Activated CD8-positive, alpha-beta memory T cell treated with anti-CD3 and anti-CD28 coated beads, Interleukin-2, amount 10 ng/mL, durations not matched to agents 7 days and 5 days (primary cell): ENCODE measurements at places on chromosomes 5 and 9. TPM values are rescaled to one million over a fixed set of nuclear protein-coding genes. Genes with fewer than 3 reads are reported as not detected.

GRCh38 chr5:103708601-103709000, 146.0 kb upstream of the NUDT12 start:
- no peak overlapping the region for H3K27ac ChIP-seq
- H3K4me3 ChIP-seq, result no peak overlapping the region

- H3K4me1 ChIP-seq, result no peaks in the 10 kb centered on the region
- no peak for DNase-seq
- H3K27ac ChIP-seq, result no peak overlapping the region
- H3K36me3 ChIP-seq, result no peaks in the 10 kb centered on the region
Observed at GRCh38 chr5:139810341-139811273, 15.0 kb downstream of the PSD2 start.

GRCh38 chr5:117255211-117256027, 680.8 kb upstream of the SEMA6A start:
- no peak overlapping the region for H3K4me3 ChIP-seq
- no peak for DNase-seq
- H3K4me1 ChIP-seq, result no peaks in the 10 kb centered on the region
- H3K27me3 ChIP-seq, result no peaks in the 10 kb centered on the region

- DNase-seq, result peak; percentile 42
- peaks cover 14% of the 10 kb centered on the region for H3K27me3 ChIP-seq
- no peak within 1 kb of the TSS for H3K27ac ChIP-seq
- peaks cover 2% of the 10 kb centered on the region for H3K36me3 ChIP-seq
Observed at GRCh38 chr9:113011911-113012381, at the start of gene ZNF883. TSS of gene ZNF883 (minus strand) at chr9:113012192.

GRCh38 chr9:15417626-15418025, 5.0 kb upstream of the SNAPC3 start:
- no peak overlapping the region for H3K27ac ChIP-seq
- H3K36me3 ChIP-seq, result no peaks in the 10 kb centered on the region
- H3K4me1 ChIP-seq, result peaks cover 6% of the 10 kb centered on the region
- H3K4me3 ChIP-seq, result no peak overlapping the region

Gene SMIM27
- total RNA-seq, result 20.8 TPM

DNA sequence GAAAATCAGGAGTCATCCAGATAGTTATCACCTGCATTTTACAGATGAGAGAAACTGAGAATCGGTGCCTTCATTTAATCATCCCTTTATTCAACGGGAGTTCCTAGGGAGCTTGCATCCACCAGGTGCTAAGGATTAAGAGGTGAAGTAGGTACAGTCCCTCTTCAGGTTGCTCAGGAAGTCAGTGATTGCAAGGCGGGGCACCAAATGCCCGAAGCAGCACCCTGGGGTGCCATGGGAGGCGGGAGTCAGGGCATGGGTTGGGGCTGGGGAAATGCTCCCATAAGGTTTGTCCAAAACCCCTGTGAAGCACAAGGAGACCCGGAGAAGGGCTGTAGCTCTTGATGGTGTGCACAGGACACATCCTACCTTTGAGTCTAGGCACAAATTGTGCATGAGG, 98.8 kb upstream of the KLF4 start:
- no peak for DNase-seq
- no peaks in the 10 kb centered on the region for H3K36me3 ChIP-seq
- no peaks in the 10 kb centered on the region for H3K27me3 ChIP-seq
- no peaks in the 10 kb centered on the region for H3K4me1 ChIP-seq
- no peak overlapping the region for H3K27ac ChIP-seq

- peaks cover 37% of the 10 kb centered on the region for H3K27me3 ChIP-seq
- H3K36me3 ChIP-seq, result no peaks in the 10 kb centered on the region
- DNase-seq, result no peak
- H3K4me1 ChIP-seq, result peaks cover 14% of the 10 kb centered on the region
Observed at GRCh38 chr9:123933440-123934212, 3.7 kb upstream of the DENND1A start.

Gene CCDC171
- total RNA-seq, result 2.9 TPM

DNA sequence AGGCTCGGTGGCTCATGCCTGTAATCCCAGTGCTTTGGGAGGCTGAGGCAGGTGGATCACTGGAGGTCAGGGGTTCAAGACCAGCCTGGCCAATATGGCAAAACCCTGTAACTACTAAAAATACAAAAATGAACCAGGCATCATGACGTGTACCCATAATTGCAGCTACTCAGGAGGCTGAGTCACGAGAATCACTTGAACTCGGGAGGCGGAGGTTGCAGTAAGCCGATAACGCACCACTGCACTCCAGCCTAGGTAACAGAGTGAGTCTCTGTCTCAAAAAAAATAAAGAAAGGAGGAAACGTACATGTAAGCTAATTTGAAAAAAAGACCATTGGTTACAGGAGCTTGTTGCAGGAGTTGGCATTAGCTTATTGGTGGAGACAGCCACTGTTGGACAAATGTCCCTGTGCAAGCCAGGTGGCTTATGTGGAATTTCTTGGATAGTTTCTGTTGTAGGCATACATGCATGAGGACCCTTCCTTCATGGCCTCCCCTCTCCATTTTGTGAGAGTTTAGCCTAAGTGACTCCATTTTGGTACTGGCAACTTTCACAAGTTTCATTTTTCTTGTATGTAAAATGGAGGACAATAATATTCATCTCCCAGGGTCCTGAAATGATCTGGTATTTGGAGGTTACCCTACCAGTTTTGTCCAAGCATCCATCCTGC, 16.8 kb upstream of the RAB14 start:
- H3K27ac ChIP-seq, result no peak overlapping the region
- H3K27me3 ChIP-seq, result no peaks in the 10 kb centered on the region
- peaks cover 9% of the 10 kb centered on the region for H3K36me3 ChIP-seq
- DNase-seq, result no peak
